Kidney epithelial cell (primary cell): ENCODE measurements at places on chromosomes 5 and 9. TPM values are rescaled to one million over a fixed set of nuclear protein-coding genes. Genes with fewer than 3 reads are reported as not detected.

BRD3OS gene
- 12.8 and 14.2 TPM in 2 replicates for total RNA-seq

COL23A1 gene
- 0.17 and 0.21 TPM in 2 replicates for total RNA-seq

LOX gene
- 9.0 and 13.2 TPM in 2 replicates for total RNA-seq

MARCOL gene
- not detected in 2 replicates for total RNA-seq

BAAT gene
- total RNA-seq, result not detected in 2 replicates

ABCA2 gene
- total RNA-seq, result 5.3 and 15.4 TPM in 2 replicates

TYRP1 gene
- not detected in 2 replicates for total RNA-seq

CEP72 gene
- 2.7 and 4.8 TPM in 2 replicates for total RNA-seq

SLC36A3 gene
- not detected in 2 replicates for total RNA-seq

ACER2 gene
- total RNA-seq, result 7.7 and 10.8 TPM in 2 replicates

DIPK1B gene
- total RNA-seq, result 17.1 and 27.0 TPM in 2 replicates

C9 gene
- total RNA-seq, result not detected in 2 replicates

IRX1 gene
- 6.5 and 6.6 TPM in 2 replicates for total RNA-seq
